ENCODE measurements at places on chromosomes 13 and 19.
A peak's percentile ranks its signal among the peaks of the same experiment; 100 is the strongest.

DNA sequence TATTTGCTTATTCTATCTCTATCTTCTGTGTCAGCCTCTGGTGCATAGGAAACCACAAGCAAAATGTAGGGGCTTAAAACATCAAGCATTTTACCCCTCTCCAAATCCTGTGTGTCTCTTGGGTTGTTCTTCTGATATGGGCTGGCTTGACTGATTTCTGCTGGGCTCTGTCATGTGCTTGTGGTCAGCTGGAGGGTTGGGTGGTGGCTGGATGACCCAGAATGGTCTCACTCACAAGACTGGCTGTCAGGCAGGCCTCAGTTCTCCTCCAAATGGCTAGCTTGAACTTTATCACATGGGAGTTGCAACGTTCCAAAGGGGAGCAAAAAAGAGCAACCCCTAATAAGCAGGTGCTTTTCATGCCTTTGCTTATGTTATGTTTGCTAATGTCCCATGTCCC, 9.6 kb upstream of the LYPD5 start:
- no peak for DNase-seq

DNA sequence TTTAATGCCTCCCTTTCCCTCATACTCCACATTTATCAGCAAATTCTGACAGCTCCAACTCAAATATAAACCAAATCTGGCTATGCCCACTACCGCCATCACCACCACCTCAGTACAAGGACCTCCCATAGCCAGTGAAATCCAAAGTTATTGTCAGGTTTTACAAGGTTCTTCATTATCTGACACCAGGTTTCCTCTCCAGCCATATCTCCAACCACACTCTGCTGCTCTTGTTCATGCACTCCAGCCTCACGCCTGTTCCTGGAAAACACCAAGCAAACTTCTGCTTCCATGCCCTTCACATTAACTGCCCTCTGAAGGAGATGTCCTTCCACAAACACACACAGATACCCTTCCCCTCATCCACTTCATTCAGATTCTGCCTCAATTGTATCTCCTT, 102.2 kb upstream of the MIR17HG start:
- DNase-seq = no peak

- no peak for DNase-seq
These were observed 2.9 kb downstream of the ANKRD27 start for GRCh38 chr19:32671883-32672593.

GRCh38 chr19:49073514-49074378, 1.2 kb upstream of the KCNA7 start:
- DNase-seq = peak; percentile 61

GRCh38 chr13:80742033-80742432, 401.1 kb upstream of the SPRY2 start:
- peak; percentile 84 for DNase-seq

DNA sequence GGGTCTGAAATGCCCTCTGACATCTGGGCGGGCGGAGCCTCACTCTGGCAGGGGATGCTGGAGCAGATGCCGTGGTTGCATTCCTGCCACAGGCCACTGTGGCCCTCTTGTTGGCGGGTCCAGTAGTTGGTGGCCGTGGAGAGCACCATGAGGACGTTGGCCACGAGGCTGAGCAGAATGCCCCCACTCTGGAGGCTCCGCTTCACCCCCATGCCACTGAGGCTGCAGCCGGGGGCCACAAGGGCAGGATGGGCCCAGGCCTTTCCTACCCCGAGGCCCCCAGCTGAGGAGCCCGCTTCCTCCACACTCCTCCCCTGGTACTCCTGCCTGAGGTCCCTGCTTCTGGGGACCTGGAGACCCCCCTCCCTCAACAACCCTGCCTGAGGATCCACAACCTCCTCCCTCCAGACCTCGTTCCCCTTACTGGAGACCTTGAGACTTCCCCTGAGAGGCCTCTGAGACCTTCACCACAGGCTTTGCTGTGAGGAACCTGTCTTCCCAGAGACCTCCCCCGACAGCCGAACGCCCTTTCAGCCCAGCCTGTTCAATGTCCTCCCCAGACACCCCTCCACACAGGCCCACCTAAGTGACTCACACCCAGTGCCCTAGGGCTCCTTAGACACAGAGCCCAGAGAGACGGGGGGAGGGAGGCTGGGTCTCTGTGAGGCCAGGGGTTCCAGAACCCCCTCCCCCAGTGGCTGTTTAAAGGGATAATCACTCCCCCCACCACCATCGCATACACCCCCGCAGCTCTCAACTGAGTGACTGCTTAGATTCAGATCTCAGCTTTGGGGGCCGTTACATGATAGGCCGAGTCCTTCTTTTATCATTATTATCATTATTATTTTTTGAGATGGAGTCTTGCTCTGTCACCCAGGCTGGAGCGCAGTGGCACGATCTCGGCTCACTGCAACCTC, at the start of gene CLDND2:
CLDND2 (minus strand) TSS at position 638 of the 917 bp plus-strand sequence; CDS start at position 212, 426 bp downstream.
- no peak for DNase-seq

GRCh38 chr19:13556552-13556951, 50.3 kb upstream of the CACNA1A start:
- no peak for DNase-seq

GRCh38 chr19:7931221-7932061, 5.5 kb upstream of the CTXN1 start:
- DNase-seq = no peak

GRCh38 chr13:85543144-85543543, 256.1 kb downstream of the SLITRK6 start:
- DNase-seq = peak; percentile 15

GRCh38 chr19:16421982-16422381, 49.8 kb downstream of the EPS15L1 start:
- DNase-seq = no peak

DNA sequence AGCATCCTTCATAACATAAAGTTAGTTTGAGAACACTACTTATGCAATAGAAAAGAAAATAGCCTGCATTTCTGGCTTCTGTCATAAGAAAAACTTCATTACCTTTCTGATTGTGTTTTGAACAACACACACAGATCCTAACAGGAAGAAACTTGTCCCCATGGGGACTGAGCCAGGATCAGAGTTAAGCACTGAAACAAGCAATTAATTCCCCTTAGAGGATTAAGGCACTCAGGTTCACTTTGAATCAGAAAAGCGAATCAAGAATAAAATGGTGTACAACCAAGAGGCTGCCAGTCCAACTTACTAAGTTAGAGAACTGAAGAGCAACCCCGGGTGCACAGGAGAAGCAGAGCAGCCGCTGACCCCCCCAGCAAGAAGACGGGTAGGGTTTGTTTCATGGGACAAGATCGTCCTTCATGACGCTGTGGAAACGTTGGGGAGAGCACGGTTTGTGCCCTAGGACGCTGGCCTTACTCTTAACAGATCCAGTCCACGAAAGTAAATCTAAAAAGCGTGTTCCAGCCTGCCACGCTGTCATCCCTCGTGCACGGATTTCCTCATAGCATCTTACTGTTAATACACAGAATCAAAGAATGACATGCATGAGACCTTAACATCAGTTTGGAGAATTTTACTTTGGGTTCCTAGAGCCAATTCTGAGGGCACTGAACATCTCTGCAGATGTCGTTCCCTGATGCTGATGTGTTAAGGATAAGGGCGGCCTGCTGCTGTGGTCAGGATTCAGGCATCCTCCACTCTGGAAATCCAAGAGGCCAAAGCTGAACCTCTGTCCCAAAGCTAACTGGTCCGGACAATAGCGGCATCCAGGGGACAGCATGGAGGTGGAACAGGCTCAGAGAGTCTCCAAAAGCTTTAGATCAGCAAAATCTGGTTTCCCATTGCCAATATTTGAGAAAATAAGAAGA, 46.4 kb downstream of the GGACT start:
- DNase-seq = no peak

GRCh38 chr13:62193919-62194318, 778.3 kb upstream of the PCDH20 start:
- DNase-seq = no peak

GRCh38 chr19:18659281-18660050, 22.6 kb downstream of the KLHL26 start:
- no peak for DNase-seq

GRCh38 chr13:98675066-98675465, 77.4 kb downstream of the SLC15A1 start:
- DNase-seq = no peak

GRCh38 chr19:57083711-57084110, 36.1 kb upstream of the USP29 start:
- no peak for DNase-seq

GRCh38 chr19:3075605-3076431, 13.5 kb upstream of the TLE5 start:
- DNase-seq = peak; percentile 88

DNA sequence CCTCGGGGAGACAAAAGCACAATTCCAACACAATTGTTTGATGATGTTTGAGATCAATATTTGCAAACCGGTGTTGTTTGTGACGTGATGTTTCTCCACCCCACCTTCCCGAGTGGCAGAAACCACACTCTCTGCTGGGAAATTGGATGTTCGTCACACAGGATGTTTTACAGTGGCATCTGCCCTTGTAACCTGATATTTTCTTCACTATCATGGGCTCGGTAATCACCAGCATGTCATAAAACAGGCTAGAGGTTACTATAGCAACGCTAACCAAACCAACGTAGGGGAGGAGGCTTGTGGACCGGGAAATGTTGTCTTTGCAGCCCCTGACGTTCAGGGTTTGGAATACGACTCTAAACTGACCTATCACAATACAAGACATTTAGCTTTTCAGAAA, 454.5 kb downstream of the IRS2 start:
- DNase-seq = peak; percentile 51

DNA sequence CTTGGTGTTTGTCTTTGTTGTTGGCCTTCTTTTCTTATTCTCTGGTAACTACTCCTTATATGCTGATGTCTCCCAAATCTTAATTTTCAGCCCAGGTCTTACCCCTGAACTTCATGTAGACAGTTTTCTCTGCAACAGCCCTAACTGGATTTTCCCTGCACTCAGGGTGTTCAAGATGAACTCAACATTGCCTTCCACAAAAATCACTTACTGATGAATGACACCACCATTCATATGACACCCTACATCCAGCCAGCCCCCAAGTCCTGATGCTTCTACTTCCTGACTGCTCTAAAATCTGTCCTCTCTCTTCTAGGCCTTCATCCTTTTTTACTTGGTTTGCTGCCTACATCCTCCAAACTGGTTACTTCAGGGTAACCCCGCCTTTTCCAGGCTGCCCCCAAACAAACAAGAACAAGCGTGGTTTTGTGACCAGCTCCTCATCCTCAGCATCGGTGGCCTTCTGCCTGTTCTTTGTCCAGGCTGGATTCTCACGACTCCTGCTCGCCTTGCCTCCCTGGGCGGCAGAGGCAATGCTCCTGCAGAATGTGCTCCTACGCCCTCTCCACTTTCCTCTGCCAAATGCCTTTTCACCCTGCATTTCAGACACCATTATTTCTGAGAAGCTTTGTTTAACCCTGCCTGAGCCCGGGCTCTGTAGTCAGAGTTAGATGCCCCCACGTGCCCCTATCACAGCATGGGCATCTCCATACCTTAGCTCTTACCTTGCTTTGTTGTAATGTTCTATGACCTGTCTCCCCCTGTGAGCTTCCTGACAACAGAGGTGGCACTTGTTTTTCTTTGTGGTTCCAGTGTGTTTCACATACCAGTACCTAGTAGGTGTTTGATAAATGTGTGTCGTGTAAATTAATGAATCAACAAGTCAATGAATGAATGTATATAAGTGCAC, 61.8 kb downstream of the WDFY2 start:
- no peak for DNase-seq

- peak; percentile 91 for DNase-seq
These were observed at the start of gene PRKCG for GRCh38 chr19:53881482-53882390. PRKCG (plus strand) TSS chr19:53882197; CDS start chr19:53882495, 298 bp downstream.

All from NCI-H69 (cell line).